ENCODE measurements at places on chromosomes 13 and 19.
A peak's percentile ranks its signal among the peaks of the same experiment; 100 is the strongest.

GRCh38 chr19:30804751-30805150, 432.6 kb downstream of the ZNF536 start:
- no peaks in the 10 kb centered on the region for H3K4me1 ChIP-seq
- H3K36me3 ChIP-seq, result no peaks in the 10 kb centered on the region
- DNase-seq, result no peak
- H3K27me3 ChIP-seq, result no peaks in the 10 kb centered on the region
- peak overlapping the region; percentile 23 for H3K4me3 ChIP-seq

DNA sequence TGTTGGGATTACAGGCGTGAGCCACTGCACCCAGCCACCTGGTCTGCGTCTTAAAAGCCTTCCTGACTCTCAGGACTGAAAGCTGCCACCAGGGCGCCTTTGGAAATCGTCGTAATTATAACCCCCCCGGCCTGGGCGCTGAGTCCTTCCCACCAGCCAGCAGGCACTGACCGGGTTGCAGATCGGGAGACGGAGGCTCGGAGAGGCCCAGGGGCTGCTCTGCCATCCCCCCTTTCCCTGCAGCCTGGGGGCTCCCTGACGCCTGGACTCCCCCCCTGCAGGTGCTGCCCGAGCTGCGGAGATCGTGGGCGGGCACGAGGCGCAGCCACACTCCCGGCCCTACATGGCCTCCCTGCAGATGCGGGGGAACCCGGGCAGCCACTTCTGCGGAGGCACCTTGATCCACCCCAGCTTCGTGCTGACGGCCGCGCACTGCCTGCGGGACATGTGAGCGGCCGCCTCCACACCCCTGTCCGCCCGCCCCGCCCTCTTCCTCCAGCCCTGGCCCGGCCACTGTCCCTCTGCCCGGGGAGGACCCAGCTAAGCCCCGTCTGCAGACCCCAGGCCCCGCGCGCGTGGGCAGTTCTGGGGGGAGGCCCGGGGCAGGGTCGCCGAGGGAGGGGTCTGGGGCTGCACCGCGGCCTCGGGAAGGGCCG, 2.5 kb downstream of the PRTN3 start:
- H3K27ac ChIP-seq, result no peak overlapping the region
- no peak for DNase-seq
- H3K27me3 ChIP-seq, result peaks cover 4% of the 10 kb centered on the region

- no peaks in the 10 kb centered on the region for H3K4me1 ChIP-seq
- no peaks in the 10 kb centered on the region for H3K27me3 ChIP-seq
- no peak overlapping the region for H3K4me3 ChIP-seq
- DNase-seq, result peak; percentile 62
- no peaks in the 10 kb centered on the region for H3K36me3 ChIP-seq
Measured at GRCh38 chr13:59531571-59532091, 632.1 kb downstream of the DIAPH3 start.

GRCh38 chr19:18488403-18488723, 33.5 kb downstream of the ELL start:
- peak overlapping the region; percentile 58 for H3K27ac ChIP-seq
- DNase-seq, result no peak
- no peaks in the 10 kb centered on the region for H3K27me3 ChIP-seq
- no peaks in the 10 kb centered on the region for H3K36me3 ChIP-seq
- H3K4me3 ChIP-seq, result no peak overlapping the region
- H3K4me1 ChIP-seq, result peaks cover 43% of the 10 kb centered on the region

DNA sequence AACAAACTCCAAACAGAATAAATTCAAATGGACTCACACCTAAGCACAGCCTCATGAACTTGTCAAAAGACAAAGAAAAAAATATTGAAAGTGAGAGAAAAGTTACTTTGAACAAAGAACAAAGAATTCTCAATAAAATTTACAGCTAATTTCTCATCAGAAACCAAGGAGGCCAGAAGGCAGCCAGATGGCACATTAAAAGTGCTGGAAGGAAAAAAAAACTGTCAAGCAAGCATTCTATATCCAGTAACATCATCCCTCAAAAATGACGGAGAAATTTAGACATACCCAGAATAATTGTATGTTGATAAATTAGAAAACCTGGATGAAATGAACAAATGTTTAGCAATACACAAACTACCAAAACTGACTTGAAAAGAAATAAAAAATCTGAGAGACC, 129.8 kb upstream of the UQCRFS1 start:
- no peaks in the 10 kb centered on the region for H3K27me3 ChIP-seq
- H3K4me1 ChIP-seq, result no peaks in the 10 kb centered on the region
- H3K36me3 ChIP-seq, result no peaks in the 10 kb centered on the region
- H3K4me3 ChIP-seq, result no peak overlapping the region
- H3K27ac ChIP-seq, result no peak overlapping the region

DNA sequence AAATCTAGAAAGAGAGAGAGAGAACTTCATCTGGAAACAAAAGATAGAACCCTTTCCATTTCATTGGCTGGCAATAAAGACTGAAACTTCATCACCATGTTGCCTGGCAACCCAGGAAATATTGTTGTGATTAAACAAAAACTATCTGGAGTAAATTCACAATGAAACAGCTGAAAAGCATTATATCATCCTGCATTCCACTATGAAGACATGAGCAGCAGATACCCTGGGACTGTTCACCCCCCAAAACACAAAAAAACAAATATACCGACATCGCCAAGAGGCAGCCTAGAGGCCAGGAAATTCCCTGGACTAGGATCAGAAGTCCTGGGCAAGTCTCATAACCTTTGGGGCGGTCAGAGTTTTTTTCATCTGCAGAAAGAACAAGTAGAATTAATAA, 158.3 kb downstream of the FOXO1 start:
- H3K36me3 ChIP-seq, result no peaks in the 10 kb centered on the region
- H3K27ac ChIP-seq, result peak overlapping the region; percentile 72
- H3K4me1 ChIP-seq, result no peaks in the 10 kb centered on the region
- H3K4me3 ChIP-seq, result no peak overlapping the region
- no peak for DNase-seq
- H3K27me3 ChIP-seq, result no peaks in the 10 kb centered on the region

GRCh38 chr19:30111021-30111855, 169.2 kb downstream of the URI1 start:
- H3K4me3 ChIP-seq, result no peak overlapping the region
- peaks cover 8% of the 10 kb centered on the region for H3K27me3 ChIP-seq
- no peaks in the 10 kb centered on the region for H3K4me1 ChIP-seq
- DNase-seq, result no peak
- no peaks in the 10 kb centered on the region for H3K36me3 ChIP-seq
- no peak overlapping the region for H3K27ac ChIP-seq

GRCh38 chr13:31943591-31943990, 88.0 kb upstream of the FRY start:
- no peaks in the 10 kb centered on the region for H3K27me3 ChIP-seq
- H3K36me3 ChIP-seq, result no peaks in the 10 kb centered on the region
- H3K4me1 ChIP-seq, result no peaks in the 10 kb centered on the region

DNA sequence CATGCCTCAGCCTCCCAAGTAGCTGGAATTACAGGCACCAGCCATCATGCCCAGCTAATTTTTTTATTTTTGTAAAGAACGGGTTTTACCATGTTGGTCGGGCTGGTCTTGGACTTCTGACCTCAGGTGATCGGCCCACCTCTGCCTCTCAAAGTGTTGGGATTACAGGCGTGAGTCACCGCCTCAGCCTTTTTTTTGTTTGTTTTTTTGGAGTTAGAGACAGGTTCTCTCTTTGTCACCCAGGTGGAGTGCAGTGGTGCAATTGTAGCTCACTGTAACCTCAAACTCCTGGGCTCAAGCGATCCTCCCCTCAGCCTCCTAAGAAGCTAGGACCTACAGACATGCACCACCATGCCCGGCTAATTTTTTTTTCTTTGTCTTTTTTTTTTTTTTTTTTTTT, 15.6 kb upstream of the NOTCH3 start:
- no peaks in the 10 kb centered on the region for H3K36me3 ChIP-seq
- H3K4me3 ChIP-seq, result no peak overlapping the region
- no peaks in the 10 kb centered on the region for H3K27me3 ChIP-seq
- no peak for DNase-seq
- H3K27ac ChIP-seq, result no peak overlapping the region
- H3K4me1 ChIP-seq, result no peaks in the 10 kb centered on the region

DNA sequence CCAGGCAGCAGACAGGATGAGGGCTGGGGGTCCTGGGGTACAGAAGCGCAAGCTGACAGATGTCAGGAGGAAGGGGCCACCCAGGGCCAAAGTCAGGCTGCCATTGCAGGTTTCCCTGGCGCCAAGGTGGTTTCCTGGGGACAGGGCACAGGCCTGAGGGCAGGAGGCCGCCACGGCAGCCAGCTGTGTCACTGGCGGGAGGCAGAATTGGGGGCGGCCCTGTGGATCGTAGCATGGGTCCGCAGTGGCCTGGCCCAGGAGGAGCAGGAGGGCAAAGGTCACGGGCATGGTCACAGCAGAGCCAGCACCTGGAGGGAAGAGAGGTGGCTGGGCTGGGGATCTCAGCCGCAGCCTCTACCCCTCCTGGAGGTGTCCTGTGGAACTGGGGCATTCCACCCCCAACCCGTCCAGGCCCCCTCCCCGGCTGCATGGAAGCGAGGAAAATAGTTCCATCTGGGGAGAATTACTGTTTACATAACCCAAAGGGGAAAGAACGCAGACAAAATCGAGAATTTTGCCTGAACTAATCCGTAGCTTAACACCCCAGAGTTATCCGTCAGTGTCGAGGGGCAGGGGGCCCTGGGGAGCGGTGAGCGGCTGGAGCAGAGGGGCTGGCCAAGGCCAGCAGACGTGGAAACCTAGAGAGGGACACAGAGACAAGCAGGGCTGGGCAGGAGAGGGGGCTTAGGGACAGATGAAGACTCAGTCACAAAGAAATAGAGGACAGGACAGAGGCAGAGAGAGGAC, 1.9 kb downstream of the NTN5 start:
- no peak overlapping the region for H3K27ac ChIP-seq
- H3K4me3 ChIP-seq, result no peak overlapping the region
- DNase-seq, result no peak
- H3K36me3 ChIP-seq, result no peaks in the 10 kb centered on the region
- H3K4me1 ChIP-seq, result peaks cover 7% of the 10 kb centered on the region

DNA sequence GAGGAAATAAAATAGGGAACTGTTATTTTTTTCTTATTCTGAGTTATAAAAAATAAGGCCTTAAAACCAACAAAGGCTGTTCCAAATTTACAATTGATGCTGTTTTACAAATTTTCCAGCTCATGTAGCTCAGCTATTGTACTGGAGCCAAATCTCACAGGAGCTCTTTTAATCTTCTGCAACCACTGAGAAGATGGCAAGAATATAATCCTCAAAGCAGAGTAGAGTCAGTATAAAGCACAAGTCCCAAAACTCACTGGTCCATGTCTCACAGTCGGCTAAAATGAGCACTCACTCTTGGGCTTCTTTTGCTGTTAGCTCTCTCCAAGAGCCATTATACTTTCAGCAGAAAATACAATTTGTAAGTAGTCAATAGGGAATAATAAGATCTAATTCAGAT, 1074.4 kb upstream of the PRR20A start:
- no peaks in the 10 kb centered on the region for H3K4me1 ChIP-seq
- no peak overlapping the region for H3K4me3 ChIP-seq
- H3K36me3 ChIP-seq, result no peaks in the 10 kb centered on the region
- no peaks in the 10 kb centered on the region for H3K27me3 ChIP-seq
- DNase-seq, result no peak

DNA sequence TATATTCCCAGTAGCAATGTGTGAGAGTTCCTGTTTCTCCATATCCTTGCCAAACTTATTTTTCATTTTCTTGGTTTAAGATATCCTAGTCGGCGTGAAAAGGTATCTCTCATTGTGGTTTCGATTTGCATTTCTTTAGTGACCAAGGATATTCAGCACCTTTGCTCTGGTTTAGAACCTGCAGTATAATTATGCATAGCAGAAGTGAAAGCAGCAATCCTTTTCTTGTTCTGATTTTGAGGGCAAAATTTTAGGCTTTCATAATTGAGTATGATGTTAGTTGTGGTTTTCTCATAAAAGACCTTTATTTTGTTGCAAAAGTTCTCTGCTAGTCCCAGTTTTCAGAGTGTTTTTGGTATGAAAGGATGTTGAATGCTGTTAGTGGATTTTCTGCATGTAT, 491.0 kb downstream of the FGF9 start:
- no peak overlapping the region for H3K4me3 ChIP-seq
- no peaks in the 10 kb centered on the region for H3K36me3 ChIP-seq
- H3K27ac ChIP-seq, result no peak overlapping the region
- H3K4me1 ChIP-seq, result no peaks in the 10 kb centered on the region
- no peaks in the 10 kb centered on the region for H3K27me3 ChIP-seq

GRCh38 chr13:46633416-46633815, 80.4 kb downstream of the LRCH1 start:
- H3K27me3 ChIP-seq, result no peaks in the 10 kb centered on the region
- H3K4me1 ChIP-seq, result peaks cover 7% of the 10 kb centered on the region
- no peak for DNase-seq
- H3K36me3 ChIP-seq, result no peaks in the 10 kb centered on the region
- H3K27ac ChIP-seq, result no peak overlapping the region

GRCh38 chr13:105282406-105283285, 1252.8 kb downstream of the EFNB2 start:
- DNase-seq, result no peak
- no peak overlapping the region for H3K4me3 ChIP-seq
- H3K36me3 ChIP-seq, result no peaks in the 10 kb centered on the region
- H3K27me3 ChIP-seq, result no peaks in the 10 kb centered on the region
- no peak overlapping the region for H3K27ac ChIP-seq

DNA sequence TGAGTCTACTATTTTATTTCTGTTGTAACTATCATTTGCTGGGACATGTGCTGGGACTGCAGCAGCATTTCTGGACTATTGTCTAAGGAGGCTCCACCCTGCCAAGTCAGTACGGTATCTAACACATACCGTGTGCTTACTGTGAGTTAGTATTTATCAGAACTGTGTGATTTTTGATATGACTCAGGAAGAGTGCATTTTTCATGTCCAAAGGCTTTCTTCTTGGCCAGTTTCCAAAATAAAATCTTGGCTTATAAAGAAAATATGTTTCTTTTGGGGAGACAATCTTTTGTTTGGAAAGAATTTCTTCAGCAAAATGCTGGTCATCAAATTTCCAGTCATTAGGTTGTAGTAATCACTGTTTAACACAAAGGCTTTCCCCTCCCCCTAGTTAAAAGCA, 11.6 kb downstream of the PARP4 start:
- no peaks in the 10 kb centered on the region for H3K36me3 ChIP-seq
- H3K4me3 ChIP-seq, result no peak overlapping the region
- H3K27ac ChIP-seq, result no peak overlapping the region
- H3K27me3 ChIP-seq, result no peaks in the 10 kb centered on the region
- DNase-seq, result no peak

- H3K27ac ChIP-seq, result no peak overlapping the region
- no peaks in the 10 kb centered on the region for H3K36me3 ChIP-seq
- H3K4me3 ChIP-seq, result no peak overlapping the region
Measured at GRCh38 chr19:41821003-41821735, 23.3 kb downstream of the LYPD4 start.
